ENCODE measurements at places on chromosomes 12 and 14. TPM values are rescaled to one million over a fixed set of nuclear protein-coding genes. Genes with fewer than 3 reads are reported as not detected.

- no peak for DNase-seq
These were observed 38.7 kb upstream of the DUSP6 start for GRCh38 chr12:89390802-89391673.

Gene EEF1AKMT3
- total RNA-seq: 1.6 TPM

DNA sequence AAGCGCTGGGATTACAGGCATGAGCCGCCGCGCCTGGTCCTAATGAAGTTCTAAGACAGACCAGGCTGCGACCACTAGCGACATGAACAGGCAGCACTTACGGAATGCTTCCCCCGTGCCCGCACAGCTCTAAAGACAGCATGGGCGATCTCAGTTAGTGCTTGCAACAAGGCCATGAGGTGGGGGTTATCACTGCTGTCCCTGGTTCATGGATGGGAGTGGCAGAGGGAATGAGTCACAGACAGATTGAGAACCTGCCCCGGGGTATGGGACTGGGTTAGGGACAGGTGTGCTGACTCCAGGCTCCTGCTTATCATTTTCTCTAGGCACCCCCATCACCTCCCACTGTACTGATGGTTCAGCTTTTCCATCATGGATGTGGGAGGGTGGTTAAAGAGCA lies 160.9 kb downstream of the VRK1 start:
- no peak for DNase-seq

- DNase-seq: no peak
These were observed 11.5 kb upstream of the KRT5 start for GRCh38 chr12:52531566-52532300.

Gene PSMC6
- total RNA-seq: 75.2 TPM

DNA sequence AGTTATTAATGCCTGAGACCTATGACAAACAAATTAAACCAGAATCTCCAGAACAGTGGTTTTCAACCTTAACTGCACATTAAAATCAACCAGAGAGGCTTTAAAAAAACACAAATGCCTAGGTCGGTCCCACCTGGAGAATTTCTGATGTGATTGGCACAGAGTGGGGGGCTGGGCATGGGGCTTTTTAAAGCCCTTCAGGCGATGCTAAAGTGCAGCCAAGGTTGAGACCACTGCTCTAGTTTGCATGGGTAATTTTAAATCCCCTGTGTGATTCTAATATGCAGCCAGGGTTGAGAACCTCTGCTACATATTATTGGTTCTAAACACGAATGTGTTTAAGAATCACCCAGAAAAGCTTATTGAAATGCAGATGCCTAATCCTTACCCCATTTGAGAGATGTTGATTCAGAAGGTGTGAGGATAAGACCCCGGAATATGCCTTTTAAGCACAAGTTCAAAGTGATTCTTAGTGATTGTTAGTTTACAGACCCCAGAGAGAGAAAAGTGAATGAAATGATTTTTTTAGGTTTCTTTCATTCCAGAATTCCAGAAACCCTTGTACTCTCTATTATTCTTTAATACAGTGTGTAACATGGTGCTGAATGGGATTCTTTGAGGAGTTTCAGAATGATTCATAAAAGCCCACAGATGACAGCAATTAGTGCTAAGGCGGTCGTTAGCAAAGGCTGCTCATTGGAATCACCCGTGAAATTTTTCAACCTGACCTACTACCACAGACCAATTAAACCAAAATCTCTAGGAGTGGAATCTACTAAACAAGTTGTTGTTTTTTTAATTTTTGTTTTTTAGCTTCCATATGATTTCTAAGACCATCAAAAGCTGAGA lies 44.9 kb downstream of the LIN7A start:
- no peak for DNase-seq

DNA sequence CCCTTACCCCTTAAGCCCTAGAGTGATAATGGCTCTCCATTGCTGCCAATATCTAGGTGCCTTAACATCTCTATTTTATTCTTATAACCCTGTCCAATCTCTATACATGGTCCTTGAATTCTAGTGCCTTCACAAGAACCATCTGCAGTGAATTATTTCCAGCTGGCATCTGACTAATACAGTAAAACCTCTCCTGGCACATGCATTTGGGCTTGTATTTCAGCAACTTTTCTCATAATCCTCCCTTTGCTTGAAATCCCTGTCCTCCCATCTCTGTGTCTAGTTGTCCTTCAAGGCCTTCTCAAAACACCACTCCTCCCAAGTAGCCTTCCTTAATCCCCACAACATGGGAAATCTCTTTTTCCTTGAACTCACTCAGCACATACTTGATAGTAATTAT lies 14.2 kb upstream of the HMGA2 start:
- DNase-seq: no peak

GRCh38 chr12:532908-533565 lies 73.3 kb downstream of the B4GALNT3 start:
- no peak for DNase-seq

DNA sequence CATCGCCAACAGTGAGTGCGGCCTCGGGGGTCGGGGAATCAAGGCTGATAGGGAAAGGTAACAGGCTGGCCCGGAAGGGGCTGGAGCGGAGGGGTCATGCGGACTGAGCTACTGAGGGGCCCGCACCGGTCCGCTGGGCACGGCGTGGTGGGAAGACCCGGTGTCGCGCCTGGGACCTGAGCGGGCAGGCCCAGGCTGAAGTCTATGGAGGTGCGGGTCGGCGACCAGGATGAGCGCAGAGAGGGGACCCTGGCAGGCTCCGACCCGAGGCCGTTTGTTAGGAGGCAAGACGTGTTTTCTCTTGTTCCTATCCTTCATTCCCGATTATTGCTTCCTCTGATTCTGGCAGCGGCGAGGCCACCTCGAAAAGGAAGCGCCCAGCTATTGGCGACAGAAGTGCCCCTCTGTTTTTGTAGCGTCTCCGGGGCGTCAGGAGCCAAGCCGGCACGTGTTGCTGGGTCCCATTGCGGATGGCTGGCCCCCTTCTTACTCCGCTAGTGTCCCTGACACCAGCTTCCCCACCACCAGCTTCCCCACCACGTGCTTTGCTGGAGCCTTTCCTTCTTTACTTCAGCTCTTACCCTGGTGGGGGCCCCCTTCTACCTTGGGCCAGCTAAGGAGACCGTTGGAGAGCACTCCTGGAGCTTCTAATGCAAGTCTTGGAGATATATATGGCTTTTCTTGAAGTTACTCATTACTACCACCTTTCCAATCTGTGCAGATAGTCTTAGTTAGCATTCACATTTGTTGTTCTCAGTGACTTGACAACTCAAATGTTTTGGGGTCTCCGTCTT lies 653 bp downstream of the PA2G4 start:
- peak; percentile 60 for DNase-seq

GRCh38 chr14:70555890-70556289 lies 21.1 kb upstream of the ADAM20 start:
- DNase-seq: peak; percentile 47

Gene EML1
- total RNA-seq: 42.9 TPM

Gene EIF2B1
- 27.5 TPM for total RNA-seq

GRCh38 chr14:52806115-52806514 lies 14.7 kb upstream of the GNPNAT1 start:
- no peak for DNase-seq

Gene FOXG1
- total RNA-seq: not detected
